T-helper 17 cell (primary cell): ENCODE measurements at places on chromosomes 1 and 21. TPM values are rescaled to one million over a fixed set of nuclear protein-coding genes. Genes with fewer than 3 reads are reported as not detected.
A peak's percentile ranks its signal among the peaks of the same experiment; 100 is the strongest.

Gene OR2L5
- total RNA-seq, result not detected

Gene HCN3
- total RNA-seq, result 1.3 TPM

Gene OXCT2
- not detected for total RNA-seq

Gene MYOC
- total RNA-seq, result not detected

Gene LCE6A
- not detected for total RNA-seq

Gene TDRD10
- total RNA-seq, result not detected

Gene PLA2G2F
- total RNA-seq, result not detected

Gene RGS8
- not detected for total RNA-seq

Gene KRTAP13-2
- total RNA-seq, result not detected

DNA sequence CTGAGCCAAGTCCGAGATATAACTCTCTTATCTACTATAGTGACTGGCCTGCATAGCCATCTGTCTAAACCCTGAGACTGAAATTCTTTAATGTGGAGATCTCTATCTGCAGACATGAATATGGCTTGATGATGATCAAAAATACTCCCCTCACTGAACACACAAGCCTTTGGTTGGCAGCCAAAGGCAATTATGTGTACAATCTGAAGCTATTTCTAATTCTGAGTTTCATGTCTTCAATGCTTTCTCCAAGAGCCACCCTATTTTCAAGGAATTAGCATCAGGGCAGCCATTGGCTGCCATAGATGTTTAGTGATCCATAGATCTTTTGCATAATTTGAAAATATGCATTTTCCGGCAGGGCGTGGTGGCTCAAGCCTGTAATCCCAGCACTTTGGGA lies 168.2 kb downstream of the TGFB2 start:
- no peaks in the 10 kb centered on the region for H3K36me3 ChIP-seq
- H3K27ac ChIP-seq, result no peak overlapping the region

DNA sequence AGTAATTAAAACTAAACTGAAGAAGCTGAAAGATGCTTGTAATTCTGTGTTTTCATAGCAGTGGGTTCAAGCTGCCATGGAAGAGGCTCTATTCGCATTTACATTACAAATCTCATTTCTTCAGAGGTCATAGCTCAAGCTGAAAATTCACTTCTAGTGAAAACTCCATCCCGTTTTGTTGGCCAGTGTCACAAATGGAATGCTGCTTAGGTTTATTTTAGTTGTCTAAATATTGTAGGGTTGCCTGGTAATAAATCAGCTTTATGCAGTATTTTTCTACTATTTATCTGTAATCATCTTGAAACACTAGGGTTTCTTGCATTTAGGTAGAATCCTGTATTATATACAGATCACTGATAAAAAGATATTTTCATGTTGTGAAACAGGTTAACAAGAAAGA lies 240.6 kb downstream of the PTBP2 start:
- H3K36me3 ChIP-seq, result no peaks in the 10 kb centered on the region
- no peak overlapping the region for H3K4me3 ChIP-seq
- DNase-seq, result no peak
- no peaks in the 10 kb centered on the region for H3K4me1 ChIP-seq

GRCh38 chr1:156899956-156900718 lies 6.6 kb downstream of the PEAR1 start:
- peaks cover 10% of the 10 kb centered on the region for H3K4me1 ChIP-seq
- no peak overlapping the region for H3K4me3 ChIP-seq

GRCh38 chr1:196071447-196071846 lies 536.8 kb downstream of the KCNT2 start:
- no peak overlapping the region for H3K4me3 ChIP-seq
- H3K27ac ChIP-seq, result no peak overlapping the region
- H3K36me3 ChIP-seq, result no peaks in the 10 kb centered on the region
- no peak for DNase-seq

GRCh38 chr1:8003438-8004112 lies 22.5 kb downstream of the ERRFI1 start:
- no peaks in the 10 kb centered on the region for H3K27me3 ChIP-seq
- H3K36me3 ChIP-seq, result no peaks in the 10 kb centered on the region
- no peaks in the 10 kb centered on the region for H3K4me1 ChIP-seq

DNA sequence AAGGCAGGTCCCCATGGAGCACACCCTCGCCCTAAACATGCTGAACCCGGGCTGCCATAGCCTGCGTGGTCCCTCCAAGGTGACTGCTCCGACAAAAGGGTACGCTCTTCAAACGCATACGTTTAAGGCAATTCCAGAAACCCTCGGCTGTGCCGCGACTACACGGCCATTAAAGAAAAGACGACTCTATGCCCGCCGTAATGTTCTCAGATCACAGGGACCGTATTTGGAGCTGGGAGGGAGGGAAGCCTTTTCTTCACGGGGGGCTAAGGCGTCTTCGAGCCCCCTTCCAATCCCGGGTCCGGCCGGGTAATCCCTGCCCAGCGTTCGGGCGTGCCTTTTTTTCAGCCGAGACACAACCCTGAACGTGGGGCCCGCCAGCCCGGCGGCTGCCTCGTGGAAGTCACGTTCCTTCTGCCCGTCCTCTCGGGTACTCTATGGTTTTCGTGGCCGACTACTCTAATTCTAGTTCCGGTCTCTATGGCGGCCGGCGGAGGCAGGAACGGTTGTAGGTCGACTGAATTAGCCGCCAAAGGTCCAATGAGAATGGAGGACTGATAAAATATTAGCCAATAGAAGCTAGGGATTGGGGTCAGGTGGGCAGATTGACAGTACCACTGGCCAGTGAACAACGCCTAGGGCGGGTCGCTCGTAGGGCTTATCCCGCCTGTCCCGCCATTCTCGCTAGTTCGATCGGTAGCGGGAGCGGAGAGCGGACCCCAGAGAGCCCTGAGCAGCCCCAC lies at the start of gene YBX1:
TSS of gene YBX1 (plus strand) at position 678 of the 743 bp plus-strand sequence. CDS start 148 bp downstream, outside the sequence.
- peak within 1 kb of the TSS; percentile 95 for H3K27ac ChIP-seq
- peak within 1 kb of the TSS; percentile 96 for H3K4me3 ChIP-seq
- H3K27me3 ChIP-seq, result no peaks in the 10 kb centered on the region
- peaks cover 47% of the 10 kb centered on the region for H3K4me1 ChIP-seq

DNA sequence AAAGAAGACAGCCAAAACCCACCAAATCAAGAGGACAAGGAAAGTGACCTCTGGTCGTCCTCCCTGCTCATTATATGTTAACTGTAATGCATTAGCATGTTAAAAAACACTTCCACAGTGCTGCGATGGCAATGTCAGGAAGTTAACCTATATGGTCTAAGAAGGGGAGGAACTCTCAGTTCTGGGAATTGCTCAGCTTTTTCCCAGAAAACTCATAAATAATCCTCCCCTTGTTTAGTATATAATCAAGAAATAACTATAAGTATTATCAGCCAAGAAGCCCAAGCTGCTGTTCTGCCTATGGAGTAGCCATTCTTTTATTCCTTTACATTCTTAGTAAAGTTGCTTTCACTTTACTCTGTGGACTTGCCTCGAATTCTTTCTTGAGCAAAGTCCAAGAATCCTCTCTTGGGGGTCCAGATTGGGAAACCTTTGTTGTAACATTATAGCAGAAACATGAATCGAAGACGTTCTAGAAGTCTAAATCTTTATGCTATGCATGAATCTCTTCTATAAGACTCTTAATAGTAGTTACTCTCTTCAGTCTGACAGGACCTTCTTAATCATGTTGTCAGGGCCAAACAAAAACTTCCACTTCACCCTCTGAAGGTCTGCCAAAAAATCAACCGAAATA lies 110.0 kb upstream of the VANGL1 start:
- DNase-seq, result no peak
- H3K27me3 ChIP-seq, result peaks cover 48% of the 10 kb centered on the region
- H3K36me3 ChIP-seq, result no peaks in the 10 kb centered on the region
- no peak overlapping the region for H3K4me3 ChIP-seq
- no peak overlapping the region for H3K27ac ChIP-seq
- H3K4me1 ChIP-seq, result peaks cover 5% of the 10 kb centered on the region

- no peak for DNase-seq
- peaks cover 9% of the 10 kb centered on the region for H3K36me3 ChIP-seq
- H3K4me3 ChIP-seq, result no peak overlapping the region
- peak overlapping the region; percentile 49 for H3K27ac ChIP-seq
- H3K27me3 ChIP-seq, result no peaks in the 10 kb centered on the region
Measured at GRCh38 chr1:9701665-9702064, 50.1 kb downstream of the PIK3CD start.

GRCh38 chr1:42767510-42768000 lies 506 bp downstream of the C1orf50 start:
- H3K27ac ChIP-seq, result peak overlapping the region; percentile 81
- no peak for DNase-seq
- no peaks in the 10 kb centered on the region for H3K36me3 ChIP-seq

DNA sequence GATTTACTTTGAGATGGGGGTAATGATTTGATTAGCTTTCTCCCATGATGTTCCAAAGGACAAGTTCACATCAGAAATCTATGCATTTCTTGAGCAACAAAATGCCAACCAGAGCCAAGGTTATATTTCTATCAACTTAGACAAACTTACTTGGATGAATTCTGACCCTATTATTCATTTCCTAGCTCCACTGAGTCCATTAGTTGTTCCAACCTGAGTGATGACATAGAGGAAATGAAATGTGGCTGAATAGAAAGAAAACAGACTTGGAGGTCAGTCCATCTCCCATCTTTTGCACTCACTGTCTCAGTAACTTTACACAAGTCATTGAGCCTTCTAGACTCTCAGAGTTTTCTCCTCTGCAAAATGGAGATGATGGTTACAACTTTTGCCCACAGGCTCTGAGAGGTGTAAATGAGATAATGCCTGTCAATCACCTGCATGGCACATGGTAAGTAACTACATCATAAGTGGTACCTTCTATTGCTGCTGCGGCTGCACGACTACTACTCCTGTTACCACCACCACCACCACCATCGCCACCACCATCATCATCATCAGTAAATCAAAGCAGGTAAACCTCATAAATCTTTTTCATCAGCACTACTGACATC lies 98.2 kb downstream of the PTPN14 start:
- no peak overlapping the region for H3K27ac ChIP-seq
- no peak overlapping the region for H3K4me3 ChIP-seq
- peaks cover 36% of the 10 kb centered on the region for H3K27me3 ChIP-seq
- no peak for DNase-seq
- H3K4me1 ChIP-seq, result no peaks in the 10 kb centered on the region

GRCh38 chr21:27795418-27795817 lies 828.5 kb upstream of the ADAMTS5 start:
- no peaks in the 10 kb centered on the region for H3K36me3 ChIP-seq
- H3K27me3 ChIP-seq, result peaks cover 4% of the 10 kb centered on the region
- H3K27ac ChIP-seq, result no peak overlapping the region

GRCh38 chr1:230345139-230345885 lies 80.8 kb downstream of the PGBD5 start:
- no peak overlapping the region for H3K4me3 ChIP-seq
- H3K36me3 ChIP-seq, result no peaks in the 10 kb centered on the region
- DNase-seq, result no peak
- H3K27me3 ChIP-seq, result peaks cover 52% of the 10 kb centered on the region
- H3K27ac ChIP-seq, result no peak overlapping the region

DNA sequence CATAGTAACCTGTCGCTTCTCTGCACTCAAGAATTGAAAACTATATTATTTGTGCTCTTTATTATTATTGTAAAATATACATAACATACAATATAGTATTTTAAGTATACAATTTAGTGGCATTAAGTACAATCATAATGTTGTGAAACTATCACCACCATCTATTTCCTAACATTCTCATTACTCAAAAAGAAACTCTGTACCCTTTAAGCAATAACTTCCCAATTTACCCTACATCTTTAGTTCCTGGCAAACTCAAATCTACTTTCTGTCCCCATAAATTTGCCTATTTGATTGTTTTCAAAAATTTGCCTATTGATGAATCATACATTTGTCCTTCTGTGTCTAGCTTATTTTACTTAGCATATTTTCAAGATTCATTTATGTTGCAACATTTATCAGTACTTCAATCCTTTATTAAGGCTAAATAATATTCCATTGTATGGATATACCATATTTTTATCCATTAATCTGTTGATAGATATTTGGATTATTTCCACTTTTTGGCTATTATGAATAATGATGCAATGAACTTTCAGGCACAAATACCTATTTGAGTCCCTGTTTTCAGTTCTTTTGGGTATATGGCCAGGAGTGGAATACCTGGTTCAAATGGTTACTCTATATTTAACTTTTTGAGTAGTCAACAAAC lies 99.6 kb upstream of the DMRTA2 start:
- peaks cover 6% of the 10 kb centered on the region for H3K36me3 ChIP-seq
- H3K27me3 ChIP-seq, result no peaks in the 10 kb centered on the region
- H3K4me3 ChIP-seq, result no peak overlapping the region
- no peaks in the 10 kb centered on the region for H3K4me1 ChIP-seq
- DNase-seq, result no peak
- no peak overlapping the region for H3K27ac ChIP-seq

DNA sequence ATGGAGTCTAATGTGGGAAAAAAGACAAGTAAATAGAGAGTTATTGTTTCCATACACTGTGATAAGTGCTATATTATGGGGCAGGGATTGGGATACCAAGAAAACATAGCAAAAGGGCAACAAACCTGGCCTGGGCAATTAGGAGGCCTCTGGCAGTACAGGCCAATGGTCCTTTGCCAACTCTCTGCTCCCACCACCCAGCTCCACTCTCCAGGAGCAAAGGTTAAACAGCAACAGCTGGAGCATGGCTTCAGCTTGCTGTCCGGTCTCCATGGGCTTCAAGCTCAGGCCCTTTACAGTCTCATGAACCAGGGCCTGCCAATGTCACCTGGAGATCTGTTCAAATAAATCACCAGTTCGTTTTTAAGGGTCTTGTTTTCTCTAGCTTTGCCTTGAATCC lies 37.2 kb upstream of the ARHGAP29 start:
- no peak for DNase-seq
- no peak overlapping the region for H3K27ac ChIP-seq
- H3K27me3 ChIP-seq, result peaks cover 19% of the 10 kb centered on the region
- H3K36me3 ChIP-seq, result no peaks in the 10 kb centered on the region
- no peaks in the 10 kb centered on the region for H3K4me1 ChIP-seq
- no peak overlapping the region for H3K4me3 ChIP-seq

DNA sequence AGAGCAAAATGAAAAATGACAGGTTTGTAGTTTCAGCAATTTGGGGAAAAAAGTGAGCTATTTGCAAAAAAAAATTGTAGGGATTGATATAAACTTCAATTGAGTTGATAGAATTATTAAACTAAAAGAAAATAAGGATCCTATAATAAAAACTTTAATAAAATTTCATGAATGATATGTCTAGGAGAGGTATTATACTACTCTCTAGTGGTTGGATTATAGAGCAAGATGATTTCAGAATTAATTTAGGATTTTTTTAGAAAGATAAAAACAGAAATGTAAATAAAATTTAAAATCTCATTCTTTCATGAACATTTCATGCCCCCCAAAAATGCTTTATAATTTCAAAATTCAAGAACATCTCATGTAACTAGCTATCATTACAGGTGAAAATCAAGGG lies 430.4 kb downstream of the DSCAM start:
- no peak overlapping the region for H3K27ac ChIP-seq
- DNase-seq, result no peak
- H3K4me1 ChIP-seq, result no peaks in the 10 kb centered on the region
- no peaks in the 10 kb centered on the region for H3K36me3 ChIP-seq

- H3K4me3 ChIP-seq, result no peak overlapping the region
- no peak for DNase-seq
- H3K27ac ChIP-seq, result no peak overlapping the region
- H3K36me3 ChIP-seq, result no peaks in the 10 kb centered on the region
Measured at GRCh38 chr1:55833529-55834091, 618.4 kb upstream of the USP24 start.

GRCh38 chr1:223878598-223879325 lies 33.0 kb upstream of the TP53BP2 start:
- peaks cover 23% of the 10 kb centered on the region for H3K27me3 ChIP-seq
- H3K4me3 ChIP-seq, result no peak overlapping the region
- no peaks in the 10 kb centered on the region for H3K4me1 ChIP-seq
- peaks cover 2% of the 10 kb centered on the region for H3K36me3 ChIP-seq

GRCh38 chr1:162706606-162707005 lies 74.3 kb downstream of the DDR2 start:
- no peaks in the 10 kb centered on the region for H3K36me3 ChIP-seq
- H3K4me3 ChIP-seq, result no peak overlapping the region

GRCh38 chr1:84146411-84147032 lies 2.5 kb downstream of the PRKACB start:
- H3K27me3 ChIP-seq, result no peaks in the 10 kb centered on the region
- peaks cover 2% of the 10 kb centered on the region for H3K36me3 ChIP-seq
- peak overlapping the region; percentile 93 for H3K4me3 ChIP-seq
- H3K4me1 ChIP-seq, result peaks cover 25% of the 10 kb centered on the region
- peak overlapping the region; percentile 97 for H3K27ac ChIP-seq
